IMR-90 (cell line): ENCODE measurements at places on chromosomes 13 and 19. TPM values are rescaled to one million over a fixed set of nuclear protein-coding genes. Genes with fewer than 3 reads are reported as not detected.

CGB2 gene
- total RNA-seq, result not detected in 2 replicates

ZNF329 gene
- total RNA-seq, result 15.3 and 16.8 TPM in 2 replicates

C1QTNF9 gene
- under 0.01 and 0.18 TPM in 2 replicates for total RNA-seq

TMEM59L gene
- total RNA-seq, result under 0.01 and 0.28 TPM in 2 replicates

IQCN gene
- total RNA-seq, result 0.18 and 0.28 TPM in 2 replicates

MAP1S gene
- total RNA-seq, result 6.1 and 10.6 TPM in 2 replicates

TLE6 gene
- under 0.01 and 0.28 TPM in 2 replicates for total RNA-seq

FBN3 gene
- total RNA-seq, result not detected in 2 replicates

ZNF763 gene
- 0.56 and 0.90 TPM in 2 replicates for total RNA-seq

SIGLEC9 gene
- total RNA-seq, result not detected in 2 replicates

CD33 gene
- not detected in 2 replicates for total RNA-seq

ZNF835 gene
- total RNA-seq, result not detected in 2 replicates

CLEC4G gene
- not detected in 2 replicates for total RNA-seq

ZNF730 gene
- 3.2 and 5.0 TPM in 2 replicates for total RNA-seq

NMRK2 gene
- not detected in 2 replicates for total RNA-seq

F2RL3 gene
- total RNA-seq, result not detected in 2 replicates

PNMA8B gene
- total RNA-seq, result under 0.01 and 0.18 TPM in 2 replicates

POU2F2 gene
- 0.54 and 0.56 TPM in 2 replicates for total RNA-seq

SOX1 gene
- not detected in 2 replicates for total RNA-seq

OPA3 gene
- total RNA-seq, result 3.9 and 5.2 TPM in 2 replicates

SPATA13 gene
- total RNA-seq, result 11.4 and 12.5 TPM in 2 replicates

ALG11 gene
- total RNA-seq, result 12.7 and 25.6 TPM in 2 replicates
